PC-9 (cell line): ENCODE measurements at places on chromosomes 3 and 15.

DNA sequence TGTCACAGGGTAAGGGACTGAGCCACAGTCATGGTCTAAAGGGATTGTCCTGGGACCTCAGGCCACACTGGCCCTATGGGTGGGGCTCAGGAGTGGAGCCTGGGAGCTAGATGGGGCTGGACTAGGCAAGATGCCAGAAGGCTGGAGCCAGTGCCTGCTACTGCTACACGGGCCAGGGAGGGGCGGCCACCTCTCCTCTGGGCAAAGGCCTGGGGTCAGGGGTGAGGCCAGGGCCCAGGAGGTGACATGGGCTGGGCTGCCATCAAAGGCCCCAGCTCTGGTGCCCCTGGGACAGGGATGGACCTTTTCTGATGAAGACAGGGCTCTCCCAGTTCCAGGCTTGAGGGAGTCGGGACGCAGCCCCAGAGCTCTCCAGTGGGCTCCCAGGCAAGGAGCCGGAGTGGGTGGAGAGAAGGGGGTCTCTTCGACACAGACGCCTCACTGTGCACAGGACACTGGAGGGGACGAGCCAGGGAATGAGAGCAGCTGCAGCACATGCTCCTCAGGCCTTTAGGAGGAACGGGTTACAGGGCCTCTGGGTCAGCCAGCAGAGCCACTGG, 62.1 kb upstream of the IQSEC1 start:
- DNase-seq, result no peak

GRCh38 chr3:128197855-128198254, 44.6 kb downstream of the EEFSEC start:
- DNase-seq, result no peak

- no peak for DNase-seq
Observed at GRCh38 chr3:180720012-180720411, 40.7 kb upstream of the CCDC39 start.

GRCh38 chr3:133935843-133936769, 40.4 kb upstream of the RAB6B start:
- DNase-seq, result no peak

GRCh38 chr3:143727391-143727790, 120.9 kb downstream of the SLC9A9 start:
- no peak for DNase-seq

- no peak for DNase-seq
Observed at GRCh38 chr3:9169956-9170850, 79.2 kb downstream of the SRGAP3 start.

- no peak for DNase-seq
Observed at GRCh38 chr15:28049581-28049980, 49.5 kb downstream of the OCA2 start.

DNA sequence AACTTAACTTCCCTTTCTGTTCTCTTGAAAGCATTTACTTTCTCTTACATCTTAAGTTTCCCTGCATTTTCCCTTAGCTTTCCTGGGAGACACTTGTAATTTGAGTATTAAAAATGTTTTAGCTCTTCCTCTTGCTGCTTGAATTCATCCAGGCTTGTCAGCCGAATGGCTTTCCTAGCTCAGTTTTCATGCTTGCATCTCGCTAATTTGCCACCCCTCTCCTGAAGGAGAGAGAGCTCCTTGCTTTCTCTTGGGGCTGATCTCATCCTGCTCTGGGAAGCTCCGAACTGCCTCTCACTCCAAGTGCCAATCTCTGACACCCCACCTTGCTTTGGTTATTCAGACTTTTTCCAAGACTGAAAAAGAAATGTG, 374.6 kb upstream of the TBL1XR1 start:
- DNase-seq, result no peak

GRCh38 chr3:4979428-4980228, at the start of gene BHLHE40:
BHLHE40 (plus strand) TSS chr3:4979437; CDS start chr3:4979719, 282 bp downstream.
- DNase-seq, result no peak

DNA sequence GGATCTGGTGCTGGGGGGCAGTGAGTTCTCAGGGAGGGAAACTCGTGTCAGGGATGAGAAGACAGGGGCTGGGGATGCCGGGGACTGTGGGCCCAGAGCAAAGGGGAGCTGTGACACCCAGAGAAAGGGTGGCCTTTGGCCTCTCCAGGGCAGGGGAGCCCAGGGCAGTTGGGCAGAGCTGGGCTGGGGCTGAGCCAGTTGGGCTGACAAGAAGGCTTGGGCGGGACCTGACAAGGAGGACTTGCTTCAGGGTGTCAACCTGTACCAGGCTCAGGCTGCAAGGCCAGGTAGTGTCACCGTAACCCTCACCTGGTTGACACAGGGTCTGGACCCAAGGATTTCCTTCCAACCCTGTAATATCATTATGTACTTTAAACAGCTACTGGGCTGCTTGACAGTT, 13.2 kb upstream of the ANPEP start:
- DNase-seq, result no peak

DNA sequence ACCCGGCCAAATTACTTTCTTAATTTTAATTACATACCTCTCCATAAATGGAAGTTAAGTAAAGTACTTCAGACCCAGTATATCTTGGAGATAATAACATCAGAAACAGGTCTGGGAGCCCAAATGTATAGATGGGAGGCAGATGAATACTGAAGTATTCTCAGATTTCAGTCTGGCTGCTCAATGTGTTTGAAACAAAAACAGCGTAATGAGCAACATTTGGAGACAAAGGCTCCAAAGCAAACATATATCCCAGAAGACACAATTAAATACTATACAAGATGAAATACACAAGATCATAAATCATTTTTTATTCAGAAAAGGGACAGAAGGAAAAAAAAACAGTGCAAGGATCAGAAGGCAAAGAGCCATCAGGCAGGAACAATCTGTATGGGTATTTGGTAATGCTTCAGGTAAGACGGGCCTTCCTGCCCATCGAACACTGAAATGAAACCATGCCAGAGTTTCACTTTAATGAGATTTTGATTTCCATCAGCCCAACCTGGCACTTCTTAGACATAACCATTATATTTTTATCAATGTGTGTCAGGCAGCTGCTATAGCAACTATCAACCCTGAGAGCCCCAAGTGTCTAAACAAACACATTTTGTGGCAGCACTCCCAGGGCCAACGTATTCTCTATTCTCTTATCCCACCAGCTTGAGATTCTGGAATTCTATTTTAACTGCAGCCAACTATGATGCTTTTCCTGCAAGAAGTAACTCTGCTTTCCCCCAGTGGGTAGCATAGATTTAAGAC, 210.8 kb downstream of the STT3B start:
- DNase-seq, result no peak

DNA sequence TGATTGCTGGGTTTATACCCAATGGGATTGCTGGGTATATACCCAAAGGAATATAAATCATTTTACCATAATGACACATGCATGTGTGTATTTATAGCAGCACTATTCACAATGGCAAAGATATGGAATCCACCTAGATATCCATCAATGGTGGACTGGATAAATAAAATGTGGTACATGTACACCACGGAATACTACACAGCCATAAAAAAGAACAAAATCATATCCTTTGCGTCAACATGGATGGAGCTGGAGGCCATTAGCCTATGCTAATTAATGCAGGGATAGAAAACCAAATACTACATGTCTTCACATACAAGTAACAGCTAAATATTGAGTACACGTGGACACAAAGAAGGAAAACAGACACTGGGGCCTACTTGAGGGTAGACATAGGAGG, 22.6 kb downstream of the MNS1 start:
- DNase-seq, result no peak

GRCh38 chr15:101652786-101653430, 727 bp upstream of the TM2D3 start:
- DNase-seq, result no peak

GRCh38 chr15:33068007-33068481, 126.5 kb downstream of the FMN1 start:
- peak; percentile 69 for DNase-seq

DNA sequence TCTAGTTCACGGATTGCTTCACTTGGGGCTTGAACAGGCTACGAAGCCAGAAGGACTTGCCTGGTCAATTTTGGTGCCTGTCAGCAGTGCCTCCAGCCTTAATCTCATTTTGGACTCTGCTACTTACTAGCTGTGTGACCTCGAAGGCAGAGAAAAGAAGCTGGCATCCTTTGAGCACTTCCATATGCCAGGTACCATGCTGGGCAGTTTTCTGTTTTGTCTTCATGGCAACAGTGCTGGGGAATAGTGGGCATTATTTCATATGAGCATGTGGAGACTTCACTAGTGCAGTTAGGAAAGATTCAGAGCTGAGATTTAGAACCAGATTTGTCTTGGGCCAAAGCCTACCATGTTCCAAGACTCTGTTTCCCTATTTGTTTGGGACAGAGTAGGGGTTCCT, 92.2 kb downstream of the LRTM1 start:
- DNase-seq, result no peak

GRCh38 chr3:112482675-112483074, 16.6 kb downstream of the BTLA start:
- no peak for DNase-seq

DNA sequence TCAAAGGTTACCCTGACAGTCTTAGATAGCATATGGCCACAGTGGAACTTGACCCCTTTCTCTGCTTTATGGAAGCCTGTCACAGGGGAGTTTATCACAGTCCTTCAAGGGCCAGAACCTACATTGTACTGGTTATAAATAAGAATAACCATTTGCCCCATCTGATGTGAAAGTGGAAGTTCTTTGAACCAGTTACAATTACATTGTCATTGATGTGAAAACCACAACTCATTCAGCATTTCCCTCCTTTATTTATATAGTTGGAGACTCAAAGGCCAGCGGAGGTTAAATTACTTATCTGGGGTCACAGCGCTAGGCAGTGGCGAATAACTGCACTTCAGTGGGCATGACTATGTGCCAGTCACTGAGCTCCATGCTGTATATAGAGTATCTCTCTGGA, 60.5 kb upstream of the TBC1D5 start:
- DNase-seq, result no peak

DNA sequence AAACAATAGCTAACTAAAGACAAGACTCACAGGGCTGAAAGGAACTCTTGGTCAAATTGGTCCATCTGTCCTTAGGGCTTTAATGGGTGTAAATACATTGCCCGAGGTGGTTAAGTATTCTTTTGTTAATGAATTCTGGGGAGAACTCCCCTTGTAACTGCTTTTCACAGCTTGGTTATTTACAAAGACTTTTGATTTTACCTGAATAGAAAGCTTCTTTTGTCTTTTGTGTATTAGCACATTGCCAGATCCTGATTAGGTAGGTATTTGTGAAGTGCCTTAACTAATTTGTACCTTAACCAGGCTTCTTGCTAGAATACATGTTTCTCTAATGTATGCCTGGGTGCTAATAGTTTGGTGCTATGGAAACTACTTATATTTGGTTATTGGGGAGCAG, 14.0 kb downstream of the CHD2 start:
- no peak for DNase-seq

DNA sequence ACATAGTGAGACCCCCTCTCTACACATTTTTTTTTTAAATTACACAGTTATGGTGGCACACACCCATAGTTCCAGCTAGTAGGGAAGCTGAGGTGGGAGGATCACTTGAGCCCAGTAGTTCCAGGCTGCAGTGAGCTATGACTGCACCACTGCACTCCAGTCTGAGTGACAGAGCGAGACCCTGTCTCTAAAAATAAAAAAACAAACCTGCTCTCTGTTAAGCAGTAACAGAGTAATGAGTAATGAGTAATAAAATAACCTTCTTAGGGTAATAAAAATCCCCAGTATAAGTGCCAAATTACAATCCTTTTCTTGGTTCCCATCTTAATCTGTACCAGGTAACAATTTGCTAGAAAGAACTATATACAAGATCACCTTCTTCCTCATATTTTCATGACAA, 65.9 kb upstream of the PLXND1 start:
- DNase-seq, result no peak

GRCh38 chr3:173258697-173259096, 117.7 kb upstream of the SPATA16 start:
- DNase-seq, result no peak

DNA sequence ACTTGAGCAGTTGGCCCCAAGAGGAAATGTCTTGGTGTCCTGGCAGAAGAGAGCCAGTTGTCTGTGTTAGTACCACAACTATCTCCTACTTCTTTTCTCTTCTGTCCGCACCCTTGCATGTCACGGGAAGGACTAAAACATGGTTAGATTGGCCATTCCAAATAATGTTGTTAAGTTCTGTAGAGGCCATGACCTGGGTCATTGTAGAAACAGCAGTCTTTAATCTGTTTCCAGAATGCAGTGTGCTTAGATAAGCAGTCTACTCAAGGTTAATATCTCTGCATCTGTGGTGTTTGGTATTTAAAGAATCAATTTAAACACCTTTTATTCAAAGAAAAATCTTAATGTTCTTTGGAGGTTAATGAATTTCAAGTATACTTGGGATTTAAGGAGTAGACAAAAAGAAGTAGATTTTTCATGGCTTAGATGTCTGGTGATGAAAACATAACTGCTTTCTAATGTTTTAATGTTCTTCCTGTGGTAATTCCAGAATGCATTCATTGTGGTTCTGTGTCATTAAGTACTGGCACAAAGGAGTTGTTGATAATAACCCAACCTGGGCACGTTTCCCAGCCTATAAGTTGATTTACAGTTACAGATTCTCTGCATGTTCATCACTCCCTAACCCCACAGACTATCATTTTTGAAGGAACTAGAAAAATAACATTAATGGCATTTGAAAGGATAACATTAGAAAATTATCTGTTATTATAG, 58.9 kb downstream of the TMEM108 start:
- DNase-seq, result no peak

DNA sequence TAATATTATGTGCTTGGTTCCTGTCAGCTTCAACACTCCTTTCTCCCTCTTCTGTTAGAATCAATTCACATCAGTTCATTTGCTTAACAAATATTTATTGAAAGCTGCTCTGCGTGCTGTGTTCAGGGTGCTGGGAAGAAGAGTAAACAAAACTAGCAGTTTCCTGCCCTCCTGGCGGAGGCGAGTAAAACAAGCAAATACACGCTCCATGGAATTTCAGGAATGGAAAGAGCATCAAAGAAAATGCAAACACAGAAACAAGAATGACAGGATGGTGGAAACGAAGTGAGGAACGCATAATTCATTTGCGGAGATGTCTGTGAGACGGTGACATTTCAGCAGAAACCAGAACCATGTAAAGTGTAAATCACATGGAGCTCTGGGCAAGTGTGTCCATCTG, 49.4 kb upstream of the SPTSSB start:
- DNase-seq, result no peak

GRCh38 chr3:195397524-195397923, 45.3 kb downstream of the ACAP2 start:
- DNase-seq, result no peak

GRCh38 chr3:94172695-94173310, 109.9 kb downstream of the NSUN3 start:
- DNase-seq, result no peak

DNA sequence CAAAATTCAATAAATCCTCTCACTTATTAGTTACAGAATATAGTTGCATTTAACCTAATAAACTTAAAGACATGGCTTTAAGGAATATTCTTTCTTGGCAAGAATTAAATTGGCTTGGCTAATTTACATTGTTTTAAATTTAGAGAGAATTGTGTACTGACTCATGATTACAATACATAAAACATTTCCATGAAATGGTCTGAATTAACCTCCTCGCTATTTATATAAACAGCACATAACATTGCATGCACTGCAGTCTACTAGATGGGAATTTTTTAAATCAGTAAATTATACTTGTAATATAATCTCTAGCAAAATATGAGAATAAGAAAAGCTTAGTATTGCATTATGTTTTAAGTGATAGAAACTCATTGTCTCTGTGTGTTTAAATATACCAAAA, 268.9 kb downstream of the SHOX2 start:
- DNase-seq, result no peak
